Stomach (tissue), 19 donors: ENCODE measurements at places on chromosomes 16 and 17. TPM values are rescaled to one million over a fixed set of nuclear protein-coding genes. Genes with fewer than 3 reads are reported as not detected.

DNA sequence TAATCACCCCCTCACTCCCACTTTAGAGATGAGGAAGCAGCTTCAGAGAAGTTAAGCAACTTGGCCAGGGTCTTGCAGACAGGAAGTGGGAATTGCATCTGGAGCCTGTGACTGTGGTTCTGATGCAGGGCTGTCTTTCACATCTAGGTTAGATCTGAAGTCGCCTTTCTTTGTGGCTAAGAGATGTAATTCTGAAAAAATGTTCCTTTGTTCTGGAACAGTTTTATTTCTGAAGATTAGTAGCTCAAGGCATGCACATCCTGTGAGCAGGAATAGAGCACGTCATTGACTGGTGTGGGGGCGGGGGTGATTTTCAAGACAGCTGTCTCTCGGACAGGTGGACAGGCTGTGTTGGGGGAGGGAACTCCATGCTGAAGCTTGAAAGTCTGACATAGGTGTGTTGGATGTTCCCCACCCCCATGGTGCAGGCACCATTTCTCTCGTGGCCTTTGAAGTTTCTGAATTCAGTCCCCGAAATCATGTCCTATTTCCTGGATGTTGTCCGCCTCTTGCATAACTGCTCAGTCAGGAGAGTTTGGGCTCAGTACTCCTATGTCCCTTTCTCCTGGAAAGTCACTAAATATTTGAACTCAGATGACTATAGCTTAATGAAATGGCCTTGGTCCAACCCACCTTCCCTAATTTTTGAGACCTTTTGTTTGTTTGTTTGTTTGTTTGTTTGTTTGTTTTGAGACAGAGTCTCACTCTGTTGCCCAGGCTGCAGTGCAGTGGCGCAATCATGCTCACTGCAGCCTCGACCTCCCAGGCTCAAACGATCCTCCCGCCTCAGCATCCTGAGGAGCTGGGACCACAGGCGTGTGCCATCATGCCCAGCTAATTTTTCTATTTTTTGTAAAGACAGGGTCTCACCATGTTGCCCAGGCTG lies 21.0 kb upstream of the HERPUD1 start:
- no peaks in the 10 kb centered on the region for H3K36me3 ChIP-seq
- H3K27ac ChIP-seq: peak overlapping the region; percentile 74
- H3K4me1 ChIP-seq: peaks cover 60% of the 10 kb centered on the region
- no peak overlapping the region for H3K4me3 ChIP-seq
- DNase-seq: no peak

- H3K4me3 ChIP-seq: peak overlapping the region; percentile 52
- peaks cover 66% of the 10 kb centered on the region for H3K4me1 ChIP-seq
- no peak overlapping the region for H3K27ac ChIP-seq
- DNase-seq: no peak
Observed at GRCh38 chr17:79842656-79843473, 3.6 kb upstream of the CBX4 start.

DNA sequence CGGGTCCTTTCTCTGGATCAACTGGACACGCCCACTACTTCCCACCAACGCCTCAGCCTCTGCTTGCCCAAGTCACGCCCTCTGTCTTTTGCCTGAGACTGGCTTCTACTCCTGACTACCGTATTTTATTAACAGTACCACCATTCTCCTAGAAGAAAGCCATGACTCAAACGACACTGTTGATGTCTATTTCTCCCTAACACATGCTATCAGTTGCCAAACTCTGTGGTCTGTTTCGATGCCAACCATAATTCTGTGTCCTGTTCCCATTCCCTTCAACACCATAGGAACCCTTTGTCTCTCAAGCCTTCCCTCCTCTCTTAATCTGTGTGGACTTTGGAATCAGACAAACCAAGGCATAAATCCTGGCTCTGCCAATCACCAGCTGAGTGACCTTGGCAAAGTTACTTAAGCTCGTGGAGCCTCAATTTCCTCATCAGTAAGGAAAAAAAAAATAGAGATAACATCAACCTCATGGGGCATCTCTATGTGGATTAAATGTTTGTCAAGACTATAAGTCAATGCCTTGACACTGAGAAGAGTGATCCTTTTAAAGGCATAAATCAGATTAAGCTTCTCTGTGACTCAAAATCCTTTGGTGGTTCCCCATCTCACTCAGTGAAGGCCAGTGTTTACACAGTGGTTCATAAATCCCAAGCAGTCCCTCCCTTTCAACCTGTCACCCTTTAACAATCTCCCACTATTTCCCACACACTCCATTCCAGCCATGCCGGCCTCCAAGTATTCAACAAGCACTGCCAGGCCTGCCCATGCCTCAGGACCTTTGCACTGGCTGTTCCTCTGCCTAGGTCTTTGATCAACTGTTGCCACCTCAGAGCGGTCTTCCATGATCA lies 45.6 kb downstream of the ERN1 start:
- H3K27me3 ChIP-seq: no peaks in the 10 kb centered on the region
- DNase-seq: peak; percentile 39
- H3K27ac ChIP-seq: peak overlapping the region; percentile 71
- peaks cover 69% of the 10 kb centered on the region for H3K4me1 ChIP-seq
- H3K36me3 ChIP-seq: peaks cover 2% of the 10 kb centered on the region

GRCh38 chr17:75557075-75557851 lies 30.3 kb upstream of the MYO15B start:
- no peak overlapping the region for H3K4me3 ChIP-seq
- peaks cover 57% of the 10 kb centered on the region for H3K4me1 ChIP-seq
- H3K27ac ChIP-seq: peak overlapping the region; percentile 67
- peak; percentile 95 for DNase-seq

Gene TBC1D26
- not detected for total RNA-seq

- DNase-seq: no peak
- no peak overlapping the region for H3K4me3 ChIP-seq
- H3K4me1 ChIP-seq: peaks cover 52% of the 10 kb centered on the region
- no peak overlapping the region for H3K27ac ChIP-seq
- no peaks in the 10 kb centered on the region for H3K27me3 ChIP-seq
Observed at GRCh38 chr17:12053552-12053951, 32.9 kb downstream of the MAP2K4 start.

GRCh38 chr17:71378741-71379140 lies 742.1 kb upstream of the SOX9 start:
- H3K4me3 ChIP-seq: no peak overlapping the region
- no peaks in the 10 kb centered on the region for H3K4me1 ChIP-seq
- no peak overlapping the region for H3K27ac ChIP-seq
- H3K36me3 ChIP-seq: no peaks in the 10 kb centered on the region

Gene GPRC5C
- total RNA-seq: 66.5 TPM

- H3K27ac ChIP-seq: no peak overlapping the region
- H3K4me3 ChIP-seq: no peak overlapping the region
- peaks cover 44% of the 10 kb centered on the region for H3K36me3 ChIP-seq
- peaks cover 8% of the 10 kb centered on the region for H3K4me1 ChIP-seq
Observed at GRCh38 chr16:68362947-68363657, 52.3 kb downstream of the PRMT7 start.

GRCh38 chr16:83116274-83116892 lies 489.6 kb downstream of the CDH13 start:
- no peak overlapping the region for H3K27ac ChIP-seq
- H3K4me1 ChIP-seq: no peaks in the 10 kb centered on the region
- no peak for DNase-seq
- H3K36me3 ChIP-seq: no peaks in the 10 kb centered on the region
- H3K4me3 ChIP-seq: no peak overlapping the region

Gene SCN4A
- 2.7 TPM for total RNA-seq

DNA sequence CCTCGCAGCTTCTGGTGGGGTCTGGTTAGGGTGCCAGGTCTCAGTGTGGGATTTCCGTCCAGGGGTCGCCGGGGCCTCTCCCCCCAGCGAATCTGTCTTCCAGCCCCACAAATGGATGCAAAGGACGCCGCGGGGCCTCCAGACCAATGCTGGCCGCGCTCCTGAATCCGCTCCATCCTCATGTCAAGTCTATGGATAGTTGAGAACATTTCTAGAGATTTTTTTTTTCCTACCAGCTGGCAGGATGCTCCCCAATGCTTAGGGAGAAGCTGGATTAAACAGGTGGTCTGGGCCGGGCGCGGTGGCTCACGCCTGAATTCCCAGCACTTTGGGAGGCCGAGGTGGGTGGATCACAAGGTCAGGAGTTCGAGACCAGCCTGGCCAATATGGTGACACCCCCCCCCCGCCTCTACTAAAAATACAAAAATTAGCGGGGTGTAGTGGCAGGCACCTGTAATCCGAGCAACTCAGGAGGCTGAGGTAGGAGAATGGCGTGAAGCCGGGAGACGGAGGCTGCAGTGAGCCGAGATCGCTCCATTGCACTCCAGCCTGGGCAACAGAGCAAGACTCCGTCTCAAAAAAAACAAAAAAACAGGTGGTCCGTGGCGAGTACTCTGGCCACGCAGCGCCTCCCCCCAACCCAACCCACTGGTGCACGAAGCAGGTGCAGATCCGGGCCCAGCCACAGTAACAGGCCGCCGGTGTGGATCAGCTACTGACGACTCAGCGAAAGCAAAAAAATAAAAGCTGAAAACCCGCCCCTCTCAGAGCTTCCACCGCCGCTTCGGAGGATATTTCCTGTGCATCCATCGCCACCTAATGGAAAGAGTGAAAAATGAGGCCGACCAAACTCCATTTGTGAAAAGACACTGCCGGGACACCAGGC lies 1.1 kb upstream of the NXN start:
- DNase-seq: peak; percentile 81
- peak overlapping the region; percentile 83 for H3K27ac ChIP-seq
- no peaks in the 10 kb centered on the region for H3K36me3 ChIP-seq
- H3K4me1 ChIP-seq: peaks cover 42% of the 10 kb centered on the region
- H3K27me3 ChIP-seq: no peaks in the 10 kb centered on the region

GRCh38 chr16:31072540-31073141 lies 1.4 kb downstream of the ZNF668 start:
- H3K4me3 ChIP-seq: peak overlapping the region; percentile 97
- H3K36me3 ChIP-seq: peaks cover 16% of the 10 kb centered on the region
- H3K27ac ChIP-seq: peak overlapping the region; percentile 91
- no peaks in the 10 kb centered on the region for H3K27me3 ChIP-seq
- H3K4me1 ChIP-seq: peaks cover 35% of the 10 kb centered on the region

DNA sequence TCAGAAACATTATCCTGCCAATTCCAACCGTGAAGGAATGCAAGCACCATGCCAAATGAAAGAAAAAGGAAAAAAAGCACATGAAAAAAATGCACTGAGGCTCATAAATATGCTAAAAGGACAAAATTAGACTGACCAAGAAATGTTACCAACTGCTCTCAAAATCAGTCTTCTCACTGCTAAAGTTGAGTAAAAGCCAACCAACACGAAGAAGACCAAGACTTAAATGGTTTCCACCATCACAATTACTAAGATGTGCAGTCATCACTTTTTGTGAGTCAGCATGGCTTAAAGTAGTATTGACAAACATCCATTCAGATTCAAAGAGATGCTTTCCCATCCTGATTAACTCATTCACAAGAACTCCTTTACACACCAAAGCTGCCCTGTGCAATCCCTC lies 16.4 kb downstream of the CDYL2 start:
- H3K27me3 ChIP-seq: no peaks in the 10 kb centered on the region
- H3K4me3 ChIP-seq: no peak overlapping the region
- DNase-seq: no peak
- H3K4me1 ChIP-seq: peaks cover 15% of the 10 kb centered on the region

DNA sequence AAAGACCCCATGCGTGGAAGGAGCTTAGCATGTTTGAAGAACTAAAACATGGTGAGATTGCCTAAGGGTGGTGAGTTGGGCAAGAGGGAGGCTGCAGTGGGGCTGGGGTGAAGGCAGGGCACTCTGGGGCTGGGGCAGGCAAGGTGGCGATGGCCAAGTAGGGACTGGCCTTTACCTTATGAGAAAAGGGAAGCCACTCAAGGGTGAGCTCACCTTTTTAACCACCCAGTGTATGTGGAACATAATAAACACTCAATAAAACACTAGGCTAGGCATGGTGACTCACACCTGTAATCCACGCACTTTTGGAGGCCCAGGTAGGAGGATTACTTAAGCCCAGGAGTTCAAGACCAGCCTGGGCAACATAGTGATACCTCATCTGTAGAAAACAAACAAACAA lies 37.7 kb downstream of the LYRM9 start:
- H3K4me3 ChIP-seq: no peak overlapping the region
- no peak overlapping the region for H3K27ac ChIP-seq
- no peak for DNase-seq
- H3K27me3 ChIP-seq: no peaks in the 10 kb centered on the region
- no peaks in the 10 kb centered on the region for H3K36me3 ChIP-seq

Gene TOX3
- 169 TPM for total RNA-seq

GRCh38 chr16:30437511-30438046 lies 7.7 kb upstream of the DCTPP1 start:
- peaks cover 2% of the 10 kb centered on the region for H3K4me1 ChIP-seq
- H3K4me3 ChIP-seq: no peak overlapping the region
- peak; percentile 47 for DNase-seq
- H3K27me3 ChIP-seq: no peaks in the 10 kb centered on the region

DNA sequence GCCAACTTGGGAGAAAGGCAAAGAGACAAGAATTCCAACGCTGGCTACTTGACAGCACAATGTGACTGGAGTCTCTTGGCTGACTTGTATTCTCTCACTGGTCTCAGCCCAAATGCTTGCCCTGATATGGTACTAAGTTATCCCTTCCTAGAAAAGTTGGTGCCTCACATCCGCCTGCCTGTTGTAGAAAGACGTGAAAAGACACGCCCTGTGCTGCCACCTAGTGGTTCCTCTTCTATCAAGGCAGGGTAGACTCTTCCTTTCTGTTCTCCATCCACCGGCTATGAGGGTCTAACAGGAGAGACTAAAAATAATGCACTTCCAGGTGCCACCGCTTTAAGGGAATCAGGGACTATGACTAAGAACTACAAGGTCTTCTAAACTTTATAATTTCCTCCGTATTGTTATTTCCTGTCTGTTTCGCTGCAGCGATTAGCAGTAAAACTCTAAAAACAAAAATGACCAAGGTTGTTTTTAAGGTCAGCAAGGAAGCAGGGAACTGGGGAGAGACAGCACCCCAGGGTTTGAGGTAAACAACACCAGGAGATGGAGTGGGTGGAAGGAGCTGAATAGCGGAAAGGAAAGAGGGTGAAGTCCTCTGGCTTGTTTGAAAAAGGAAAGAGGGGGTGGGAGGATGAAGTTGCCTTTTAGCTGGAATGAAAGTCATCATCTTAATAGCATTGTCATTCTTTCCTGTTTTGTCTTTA lies 109.5 kb downstream of the YPEL2 start:
- H3K4me3 ChIP-seq: no peak overlapping the region
- peak; percentile 93 for DNase-seq
- H3K4me1 ChIP-seq: peaks cover 15% of the 10 kb centered on the region
- H3K27me3 ChIP-seq: no peaks in the 10 kb centered on the region
- no peaks in the 10 kb centered on the region for H3K36me3 ChIP-seq

Gene LAT
- 1.3 TPM for total RNA-seq
